ENCODE measurements at places on chromosomes 1 and 21.

DNA sequence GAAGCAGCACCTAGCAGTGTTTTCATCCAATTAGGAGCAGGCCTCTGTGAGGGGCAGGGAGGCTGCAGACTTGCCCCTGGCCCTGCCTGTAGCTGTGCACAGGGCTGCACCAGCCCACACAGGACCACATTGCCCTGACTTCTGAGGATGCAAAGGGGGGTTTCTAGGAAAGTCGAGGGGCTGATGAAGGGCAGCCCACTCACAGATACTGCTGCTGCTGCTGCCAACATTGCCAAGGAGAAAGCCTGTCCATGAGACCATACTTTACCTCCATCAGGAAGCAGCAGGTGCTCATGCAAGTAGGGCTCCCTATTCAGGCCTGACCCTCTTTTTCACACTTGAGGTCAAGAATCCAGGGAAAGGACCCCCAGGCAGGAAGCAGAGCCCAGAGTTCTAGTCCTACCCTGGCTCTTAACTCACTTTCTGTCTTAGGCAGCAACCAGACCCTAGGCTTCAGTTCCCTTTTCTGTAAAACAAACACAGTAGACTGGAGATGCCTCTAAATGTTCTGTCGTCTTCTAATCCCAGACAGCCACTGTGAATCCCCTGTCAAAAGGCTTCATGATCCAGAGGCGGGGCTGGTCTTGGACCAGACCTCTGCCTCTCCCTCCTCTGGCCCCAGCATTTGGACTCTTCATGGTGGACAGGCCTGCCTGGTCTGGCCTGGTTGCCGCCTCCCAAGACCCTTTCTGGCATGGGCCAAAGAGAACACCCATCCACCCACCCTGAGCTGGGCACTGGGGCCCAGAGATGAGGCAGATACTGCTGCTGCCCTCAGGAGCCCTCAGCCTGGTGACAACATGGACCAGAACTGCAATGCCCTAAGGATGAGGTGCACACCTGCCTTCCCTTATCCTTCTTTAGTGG lies 120.2 kb downstream of the GLIS1 start:
- no peak for DNase-seq

DNA sequence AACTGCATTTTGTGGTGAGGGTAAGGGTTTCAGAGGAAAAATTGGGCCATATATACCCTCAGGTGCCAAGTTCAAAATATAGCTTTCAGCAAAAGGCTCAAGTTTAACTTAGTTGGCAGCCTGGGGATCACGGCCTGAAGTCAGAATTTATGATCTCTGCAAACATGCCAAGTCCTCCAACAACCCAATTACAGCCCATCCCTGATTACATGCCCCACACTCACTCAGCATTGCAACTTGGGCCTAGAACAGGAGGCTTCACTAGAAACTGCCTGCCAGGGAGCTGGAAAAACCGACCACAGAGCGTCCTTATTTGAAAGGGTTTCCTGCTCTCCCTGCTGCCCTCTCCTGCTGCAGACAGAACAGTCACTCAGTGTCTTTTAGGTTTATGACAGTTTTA lies 12.4 kb downstream of the FYB2 start:
- no peak for DNase-seq

DNA sequence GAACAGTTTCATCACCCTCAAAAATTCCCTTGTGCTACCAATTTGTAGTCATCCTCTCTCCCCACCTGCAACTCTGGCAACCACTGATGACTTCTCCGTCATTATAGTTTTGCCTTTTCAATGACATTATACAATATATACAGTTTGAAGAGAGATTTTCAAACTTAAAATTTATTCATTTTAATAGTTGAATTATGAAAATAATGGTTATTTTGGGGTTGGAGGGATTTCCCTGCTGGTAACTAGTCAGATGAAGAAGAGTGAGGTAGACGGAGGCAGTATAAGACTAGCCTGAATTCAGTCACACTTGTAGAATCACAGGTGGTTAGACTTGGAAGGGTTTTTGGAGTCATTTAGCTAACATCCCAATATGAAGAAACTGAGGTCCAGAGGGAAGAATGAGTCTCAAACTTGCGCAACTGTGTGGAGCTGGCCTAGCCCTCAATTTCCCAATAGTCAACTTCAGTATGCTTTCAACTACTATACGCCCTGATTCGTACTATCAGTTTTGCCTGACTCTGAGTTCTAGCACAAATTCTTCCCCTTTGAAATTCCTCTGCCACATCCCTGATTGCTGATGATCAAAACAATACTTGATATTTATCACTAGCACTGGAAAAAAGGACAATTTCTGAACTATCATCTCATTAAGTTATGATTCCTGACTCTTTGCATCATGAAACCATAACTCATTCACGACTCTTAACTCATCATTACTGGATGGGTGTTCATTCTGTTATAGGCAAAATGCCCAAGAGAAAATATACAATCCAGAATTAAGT lies 54.2 kb downstream of the VANGL2 start:
- DNase-seq = no peak

GRCh38 chr21:28865488-28866186 lies 127.0 kb downstream of the LTN1 start:
- DNase-seq = no peak

GRCh38 chr1:230288641-230289349 lies 137.3 kb downstream of the PGBD5 start:
- no peak for DNase-seq

GRCh38 chr1:161728376-161729226 lies 7.3 kb downstream of the FCRLB start:
- DNase-seq = no peak

DNA sequence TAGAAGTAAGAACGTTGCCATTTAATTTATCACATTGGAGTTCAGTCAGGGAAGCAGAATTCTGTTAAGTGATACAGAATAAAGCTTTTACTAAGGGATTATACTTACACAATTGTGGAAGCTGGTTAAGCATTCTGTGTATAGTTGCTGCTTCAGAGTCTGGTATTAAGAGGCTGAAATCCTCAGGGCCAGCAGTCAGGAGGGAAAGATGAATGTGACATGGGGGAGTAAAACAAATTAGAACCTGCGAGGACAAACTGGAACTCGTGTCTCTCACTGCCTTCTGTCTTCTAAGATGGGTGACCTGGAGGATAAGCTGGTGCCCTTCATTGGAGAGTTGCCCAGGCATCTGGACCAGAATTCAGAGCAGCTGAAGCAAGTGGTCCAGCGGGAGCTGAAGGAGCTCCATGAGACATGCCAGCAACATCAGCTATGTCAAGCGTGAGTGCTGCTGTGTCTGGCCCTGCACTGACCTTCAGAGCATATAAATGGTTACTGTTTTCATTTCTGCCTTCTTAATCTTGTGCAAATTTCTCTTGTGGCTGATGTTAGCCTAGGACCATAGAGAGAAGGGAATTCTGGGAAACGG lies 23.0 kb downstream of the MARK1 start:
- DNase-seq = no peak

DNA sequence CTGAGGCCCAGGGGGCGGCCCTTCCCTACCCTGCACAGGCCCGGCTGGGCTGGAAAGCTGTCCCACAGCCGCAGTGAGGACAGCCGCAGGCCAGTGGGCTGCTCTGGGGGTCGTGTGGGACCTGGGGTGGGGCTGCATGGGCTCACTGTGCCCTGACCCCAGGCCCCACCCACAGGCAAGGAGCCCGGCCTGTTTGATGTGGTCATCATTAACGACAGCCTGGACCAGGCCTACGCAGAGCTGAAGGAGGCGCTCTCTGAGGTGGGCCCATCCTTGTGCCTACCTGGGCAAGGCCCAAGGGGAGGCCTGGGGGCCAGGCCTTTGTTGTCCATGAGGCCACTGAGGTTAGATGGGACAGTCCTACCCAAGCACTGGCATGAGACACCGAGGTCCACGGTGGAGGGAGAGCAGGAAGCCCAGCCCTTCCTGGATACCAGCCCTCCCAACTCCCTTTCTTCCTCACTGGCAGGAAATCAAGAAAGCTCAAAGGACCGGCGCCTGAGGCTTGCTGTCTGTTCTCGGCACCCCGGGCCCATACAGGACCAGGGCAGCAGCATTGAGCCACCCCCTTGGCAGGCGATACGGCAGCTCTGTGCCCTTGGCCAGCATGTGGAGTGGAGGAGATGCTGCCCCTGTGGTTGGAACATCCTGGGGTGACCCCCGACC lies 1.4 kb upstream of the GJC2 start:
- DNase-seq = peak; percentile 54

GRCh38 chr1:197439708-197440280 lies 171.7 kb downstream of the CRB1 start:
- no peak for DNase-seq

DNA sequence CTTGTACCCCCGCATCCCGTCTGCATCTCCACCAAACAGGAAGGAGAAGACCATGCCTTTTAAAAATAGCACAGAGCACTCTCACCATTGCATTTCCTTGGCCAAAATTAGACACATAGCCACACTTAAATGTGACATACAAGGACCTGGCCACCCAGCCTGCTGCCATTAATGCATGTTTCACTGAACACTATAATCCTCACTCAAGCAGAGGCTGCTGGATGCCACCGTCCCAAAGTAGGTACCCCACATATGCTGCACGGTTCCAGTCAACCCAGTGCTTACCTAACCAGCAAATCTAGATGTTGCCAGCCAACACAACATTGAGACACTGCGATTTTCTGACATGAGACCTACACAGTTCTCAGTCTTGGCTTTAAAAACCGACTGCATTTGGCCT lies 107.7 kb downstream of the ADSS2 start:
- DNase-seq = no peak

DNA sequence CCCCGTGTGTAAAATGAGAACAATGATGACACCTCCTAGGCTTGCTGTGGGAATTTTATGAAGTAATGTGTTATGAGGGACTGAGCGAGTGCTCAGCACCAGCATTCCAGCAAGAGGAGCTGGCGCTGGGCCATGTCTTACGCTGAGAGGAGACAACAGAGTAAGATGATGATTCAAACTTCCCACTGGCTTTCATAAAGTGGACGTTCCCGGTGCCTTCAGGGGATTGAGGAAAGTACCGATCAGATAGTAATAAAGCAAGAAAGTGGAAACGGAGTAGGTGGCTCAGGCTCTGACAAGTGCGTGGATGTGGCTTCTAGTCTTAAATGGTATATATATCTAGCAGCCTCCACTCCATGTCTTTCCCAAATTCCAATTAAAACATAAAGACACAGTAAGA lies 23.8 kb downstream of the EPHA10 start:
- no peak for DNase-seq

DNA sequence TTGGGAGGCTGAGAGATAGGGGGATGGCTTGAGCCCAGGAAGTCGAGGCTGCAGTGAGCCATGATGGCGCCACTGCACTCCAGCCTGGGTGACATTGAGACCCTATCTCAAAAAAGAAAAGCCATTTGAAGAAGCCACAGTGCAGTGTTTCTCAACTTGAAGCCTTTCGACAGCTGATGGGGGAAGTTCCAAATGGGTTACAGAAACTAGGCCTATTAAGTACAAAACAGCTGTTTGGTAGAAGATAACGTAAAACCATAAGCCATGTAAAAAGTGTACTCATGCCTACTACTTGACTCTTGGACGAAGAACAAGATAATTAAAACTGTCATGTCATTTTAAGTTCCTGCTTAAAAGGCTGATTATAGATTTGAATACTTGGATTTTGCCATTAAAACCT lies 16.6 kb downstream of the COPA start:
- no peak for DNase-seq

GRCh38 chr1:161834967-161835550 lies 68.9 kb downstream of the ATF6 start:
- DNase-seq = no peak

DNA sequence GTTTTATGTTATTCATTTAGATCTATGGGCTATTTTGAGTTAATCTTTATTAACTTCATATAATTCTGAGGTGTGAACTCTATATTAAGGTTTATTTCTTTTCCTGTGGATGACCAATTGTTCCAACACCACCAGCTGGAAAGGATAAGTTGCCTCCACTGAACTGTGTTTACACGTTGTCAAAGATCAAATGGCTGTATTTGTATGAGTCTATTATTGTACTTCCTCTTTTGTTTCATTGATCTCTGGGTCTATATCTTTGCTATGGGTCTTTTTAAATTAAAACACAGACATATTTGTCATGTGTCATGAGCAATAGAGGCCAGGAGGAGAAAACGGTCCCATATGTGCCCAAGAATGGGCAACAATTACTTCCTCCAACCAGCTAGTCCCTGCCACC lies 5.2 kb upstream of the MAB21L3 start:
- no peak for DNase-seq

DNA sequence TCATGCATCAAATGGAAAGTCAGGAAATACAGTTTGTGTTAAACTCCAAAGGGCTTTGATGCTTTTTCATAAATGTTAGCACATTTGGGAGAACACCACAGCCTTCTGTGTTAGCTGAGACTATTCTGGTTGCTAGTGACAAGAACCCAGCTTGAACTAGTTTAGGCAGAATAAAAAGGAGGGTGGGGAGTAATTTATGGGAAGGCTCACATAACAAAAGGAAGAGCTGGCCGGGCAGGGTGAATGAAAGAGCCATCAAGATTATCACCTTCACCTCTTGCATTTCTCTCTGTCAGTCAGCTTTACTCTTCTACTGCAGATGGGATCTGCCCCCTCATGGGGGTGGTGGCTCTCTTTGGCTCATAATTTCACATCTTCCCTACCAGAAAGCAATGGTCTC lies 75.4 kb upstream of the VTCN1 start:
- no peak for DNase-seq

DNA sequence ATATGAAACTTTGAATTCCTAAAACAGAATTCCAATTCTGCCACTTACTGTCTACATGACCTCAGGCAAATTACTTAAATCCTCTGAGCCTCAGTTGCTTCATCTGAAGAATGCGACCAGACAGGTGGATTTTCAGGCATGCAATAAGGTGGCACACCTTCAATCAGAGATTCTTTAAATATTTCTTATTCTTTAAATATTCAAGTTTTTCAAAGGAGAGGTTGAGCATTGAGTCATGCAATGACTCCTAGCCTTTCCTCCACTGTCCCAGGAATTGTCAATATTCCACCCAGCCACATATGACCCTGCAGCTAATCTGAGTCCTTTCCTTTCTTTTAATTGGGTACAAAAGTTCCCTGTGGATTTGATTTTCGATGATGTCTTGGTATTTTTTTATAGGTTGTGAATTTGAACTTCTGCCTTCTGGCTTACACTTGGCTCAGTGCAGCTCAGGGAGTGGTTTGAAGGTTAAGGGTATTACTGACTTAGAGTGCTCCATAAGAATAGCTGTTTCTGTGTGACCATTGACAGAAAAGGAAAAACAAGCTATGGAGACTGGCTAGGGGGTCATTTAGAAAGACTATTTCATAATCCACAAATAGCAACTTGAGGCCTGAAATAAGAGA lies 52.2 kb upstream of the PRDX6 start:
- DNase-seq = no peak
